ENCODE measurements at places on chromosomes 13 and 19.

DNA sequence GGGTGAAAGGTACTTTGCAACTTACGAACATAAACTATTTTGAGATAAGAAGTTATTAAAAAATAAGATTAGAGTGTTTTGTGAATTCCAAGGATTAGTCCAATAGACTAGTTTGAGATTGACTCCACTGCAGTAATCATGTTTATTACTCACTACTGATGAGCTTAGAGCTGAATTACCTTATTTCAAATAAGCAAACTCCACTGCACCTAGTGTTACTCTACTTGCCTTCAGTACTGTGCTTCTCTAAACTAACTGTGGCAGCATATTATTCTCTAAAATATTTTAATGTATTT is 111.7 kb downstream of the MIPEP start:
- no peak for DNase-seq

GRCh38 chr13:46476174-46476573 is 76.8 kb upstream of the LRCH1 start:
- no peak for DNase-seq

- DNase-seq: no peak
These were observed 201.3 kb downstream of the POU4F1 start for GRCh38 chr13:78401873-78402707.

DNA sequence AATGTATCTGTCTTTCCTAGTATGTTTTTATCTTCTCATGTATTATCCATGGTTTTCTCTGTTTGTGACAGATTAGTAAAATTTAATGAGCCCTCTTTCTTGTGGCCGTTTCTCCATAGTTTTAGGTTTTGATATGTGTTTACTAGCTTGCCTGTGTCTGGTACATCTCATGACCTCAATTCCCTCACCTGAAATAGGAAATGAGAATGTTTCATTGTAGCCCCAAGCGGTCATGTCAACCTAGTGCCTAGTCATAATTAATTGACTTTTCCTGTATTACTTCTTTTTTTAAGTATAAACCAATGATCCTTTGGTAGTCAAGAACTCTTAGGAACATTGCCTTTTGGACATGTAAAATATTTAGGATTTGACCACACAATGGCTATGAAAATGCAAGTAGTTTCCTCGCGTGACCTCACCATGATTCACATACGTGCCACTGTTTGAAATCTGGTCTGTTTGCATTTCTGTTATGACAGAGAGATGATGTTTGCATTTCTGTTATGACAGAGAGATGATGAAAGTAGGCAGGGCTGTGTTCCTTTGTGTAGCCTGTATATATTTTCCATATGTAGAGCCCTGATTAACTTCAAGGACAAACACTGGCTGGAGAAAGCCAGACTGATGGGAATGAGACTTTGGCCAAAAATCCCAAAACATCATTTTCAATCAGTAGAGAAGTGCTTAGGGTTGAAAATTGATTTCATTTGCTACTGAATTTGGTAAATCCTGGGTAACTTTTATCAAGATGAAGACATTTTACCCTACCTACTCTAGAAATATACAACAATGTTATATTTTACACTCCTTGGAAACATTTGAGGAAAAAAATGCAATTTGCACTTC is 104.8 kb downstream of the TNFRSF19 start:
- no peak for DNase-seq

DNA sequence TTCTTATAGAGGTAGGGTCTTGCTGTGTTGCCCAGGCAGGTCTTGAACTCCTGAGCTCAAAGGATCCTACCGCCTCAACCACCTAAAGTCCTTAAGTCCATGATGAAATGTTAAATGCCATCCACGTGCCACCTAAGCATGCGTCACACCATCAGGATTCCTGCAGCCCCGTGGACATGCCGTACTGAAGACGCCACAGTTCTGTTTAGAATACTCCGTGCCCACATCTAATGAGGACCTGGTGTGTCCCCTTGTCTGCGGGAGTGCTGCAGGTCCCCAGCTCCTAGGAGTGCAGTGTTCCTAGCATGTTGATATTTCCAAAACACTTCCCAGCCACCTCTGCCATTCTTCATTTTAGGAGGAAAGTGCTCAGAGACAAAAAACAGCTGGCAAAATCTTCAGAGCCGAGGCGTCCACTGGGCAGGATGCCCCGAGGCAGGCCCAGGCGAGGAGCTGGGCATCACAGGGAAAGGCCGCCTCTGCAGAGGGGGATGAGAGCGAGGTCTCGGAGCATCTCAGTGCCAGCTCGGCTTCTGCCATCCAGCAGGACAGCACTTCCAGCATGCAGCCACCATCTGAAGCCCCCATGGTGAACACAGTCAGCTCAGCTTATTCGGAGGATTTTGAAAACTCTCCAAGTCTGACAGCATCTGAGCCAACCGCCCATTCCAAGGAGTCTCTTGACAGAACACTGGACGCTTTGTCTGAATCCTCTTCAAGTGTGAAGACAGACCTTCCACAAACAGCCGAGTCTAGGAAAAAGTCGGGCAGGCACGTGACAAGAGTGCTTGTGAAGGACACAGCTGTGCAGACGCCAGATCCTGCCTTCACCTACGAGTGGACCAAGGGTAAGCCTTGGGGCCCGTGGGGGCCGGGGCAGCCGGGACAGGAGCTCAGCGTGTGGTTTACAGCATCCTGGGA is 13.2 kb downstream of the C19orf44 start:
- DNase-seq: no peak

GRCh38 chr19:13992025-13992424 is 14.1 kb downstream of the RFX1 start:
- DNase-seq: no peak

DNA sequence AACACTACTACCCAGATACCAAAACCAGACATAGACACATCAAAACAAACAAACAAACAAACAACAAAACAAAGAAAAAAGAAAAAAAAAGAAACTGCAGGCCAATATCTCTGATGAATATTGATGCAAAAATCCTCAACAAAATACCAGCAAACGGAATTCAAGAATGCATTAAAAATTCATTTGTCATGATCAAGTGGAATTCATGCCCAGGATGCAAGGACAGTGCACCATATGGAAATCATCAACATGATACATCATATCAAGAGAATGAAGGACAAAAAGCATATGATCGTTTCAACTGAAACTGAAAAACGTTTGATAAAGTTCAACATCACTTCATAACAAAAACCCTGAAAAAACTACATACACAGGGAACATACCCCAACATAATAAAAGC is 48.9 kb upstream of the CEACAM21 start:
- DNase-seq: no peak

DNA sequence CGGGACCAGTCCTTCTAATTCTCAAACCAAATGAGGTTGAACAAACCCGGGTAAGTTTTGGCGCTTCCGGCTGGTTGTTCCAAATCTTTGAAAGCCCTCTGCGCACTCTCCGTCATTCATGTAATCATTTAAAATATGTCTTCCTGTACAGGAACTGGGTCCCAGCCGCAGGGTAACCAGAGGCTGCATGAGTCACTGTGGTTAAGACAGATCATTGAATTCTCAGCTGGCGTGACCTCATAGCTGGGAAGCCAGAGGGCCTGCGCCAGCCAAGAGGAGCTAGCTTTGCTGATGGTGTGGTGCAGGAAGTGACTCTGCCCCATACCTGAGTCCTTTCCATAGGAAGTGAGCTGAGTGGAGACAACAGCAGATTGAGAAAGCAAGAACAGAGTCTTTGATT is 135.2 kb downstream of the TSHZ3 start:
- DNase-seq: peak; percentile 44

DNA sequence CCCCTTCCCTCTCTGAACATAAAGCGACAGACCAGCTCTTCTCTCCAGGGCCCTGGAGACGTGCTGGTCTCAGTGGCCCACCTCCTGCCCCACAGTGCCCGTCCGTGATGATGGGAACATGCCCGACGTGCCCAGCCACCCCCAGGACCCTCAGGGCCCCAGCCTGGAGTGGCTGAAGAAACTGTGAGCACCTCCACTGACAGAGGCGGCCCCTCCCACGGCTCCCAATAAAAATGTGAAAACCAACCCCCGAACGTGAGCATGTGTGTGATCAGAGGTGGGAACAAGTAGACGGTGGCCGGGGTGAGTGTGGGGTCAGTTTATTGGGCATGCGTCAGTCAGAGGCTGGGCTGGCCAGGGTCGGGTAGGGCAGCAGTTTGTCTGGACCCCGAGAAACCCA is 4.1 kb downstream of the NDUFA3 start:
- no peak for DNase-seq

GRCh38 chr19:32977280-32977679 is 5.2 kb downstream of the FAAP24 start:
- no peak for DNase-seq

- no peak for DNase-seq
These were observed 473.6 kb upstream of the SLC10A2 start for GRCh38 chr13:103539721-103540381.

GRCh38 chr19:28289295-28290063 is 923.5 kb downstream of the UQCRFS1 start:
- DNase-seq: no peak

DNA sequence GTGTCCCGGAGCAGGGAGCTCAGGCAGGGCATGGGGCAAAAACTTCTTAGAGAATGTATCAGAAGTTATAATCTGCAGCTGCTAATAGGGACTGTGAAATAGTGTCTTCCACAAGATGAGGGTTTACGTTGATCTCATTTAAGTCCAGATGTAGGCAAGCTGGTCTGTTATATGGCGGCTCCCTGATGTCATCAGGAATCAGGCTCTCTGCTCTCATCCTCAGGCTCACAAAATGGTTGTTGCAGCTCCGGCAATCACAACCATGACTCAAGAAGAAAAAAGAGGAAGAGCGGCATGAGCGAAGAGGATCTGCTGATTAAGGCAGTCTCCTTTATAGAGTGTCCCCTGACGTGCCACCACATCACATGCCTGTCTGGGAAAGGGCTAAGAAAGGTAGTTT is 191.3 kb downstream of the KLF5 start:
- DNase-seq: no peak

DNA sequence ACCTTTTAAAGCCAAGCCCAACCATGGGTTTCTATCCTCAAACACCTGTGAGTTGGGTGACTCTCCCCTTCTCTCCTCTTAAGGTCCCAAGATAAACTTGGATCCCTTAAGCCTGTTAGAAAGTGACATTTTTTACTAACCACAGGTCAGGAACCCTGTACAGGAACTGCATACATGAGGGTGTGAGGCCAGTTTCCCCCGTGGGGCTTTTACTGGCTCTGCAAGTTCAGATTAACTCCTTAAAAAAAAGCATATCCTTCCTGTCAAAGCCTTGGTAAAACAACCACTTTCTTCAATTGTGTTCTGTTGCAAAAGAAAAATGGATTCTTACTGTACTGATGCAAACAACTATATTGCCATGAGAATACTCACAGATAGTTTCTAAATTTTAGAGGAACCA is 2638.7 kb upstream of the PCDH20 start:
- no peak for DNase-seq

GRCh38 chr19:51410950-51411748 is 6.3 kb downstream of the SIGLEC10 start:
- no peak for DNase-seq

GRCh38 chr19:39187552-39187943 is 9.2 kb upstream of the NCCRP1 start:
- no peak for DNase-seq

DNA sequence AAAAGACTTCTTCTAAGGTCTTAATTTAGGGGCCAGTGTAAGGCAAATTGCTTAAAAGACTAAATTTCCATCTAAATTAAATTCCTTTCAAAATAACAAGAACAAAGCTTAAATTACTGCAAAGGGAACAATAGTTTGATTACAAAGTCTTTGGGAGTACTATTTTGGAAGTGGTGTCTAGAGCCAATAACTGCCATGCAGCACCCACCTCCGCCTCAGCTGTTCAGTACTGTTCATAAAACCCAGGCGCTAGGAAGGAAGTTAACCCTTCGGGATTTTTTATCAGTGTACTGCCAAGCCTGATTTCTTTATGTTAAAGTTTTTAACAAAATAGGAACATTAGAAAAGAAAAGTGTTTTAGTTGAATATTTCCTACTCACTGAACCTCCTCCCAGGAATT is 210.1 kb downstream of the LIG4 start:
- DNase-seq: no peak
